Stimulated activated CD4-positive, alpha-beta T cell treated with anti-CD3 and anti-CD28 coated beads, Interleukin-12 subunit alpha, Interleukin-12 subunit beta, amount 100 ng/mL, for 24 hours (primary cell): ENCODE measurements at places on chromosomes 7 and 10.

GRCh38 chr7:15462721-15463389 is 99.0 kb downstream of the AGMO start:
- no peak for DNase-seq

- no peak for DNase-seq
Observed at GRCh38 chr10:60822809-60823208, 44.5 kb downstream of the CDK1 start.

GRCh38 chr7:42278344-42278743 is 41.3 kb upstream of the GLI3 start:
- no peak for DNase-seq

- DNase-seq: no peak
Observed at GRCh38 chr10:132036153-132036886, 29.4 kb upstream of the JAKMIP3 start.

- no peak for DNase-seq
Observed at GRCh38 chr10:127135844-127136577, 60.4 kb downstream of the INSYN2A start.

DNA sequence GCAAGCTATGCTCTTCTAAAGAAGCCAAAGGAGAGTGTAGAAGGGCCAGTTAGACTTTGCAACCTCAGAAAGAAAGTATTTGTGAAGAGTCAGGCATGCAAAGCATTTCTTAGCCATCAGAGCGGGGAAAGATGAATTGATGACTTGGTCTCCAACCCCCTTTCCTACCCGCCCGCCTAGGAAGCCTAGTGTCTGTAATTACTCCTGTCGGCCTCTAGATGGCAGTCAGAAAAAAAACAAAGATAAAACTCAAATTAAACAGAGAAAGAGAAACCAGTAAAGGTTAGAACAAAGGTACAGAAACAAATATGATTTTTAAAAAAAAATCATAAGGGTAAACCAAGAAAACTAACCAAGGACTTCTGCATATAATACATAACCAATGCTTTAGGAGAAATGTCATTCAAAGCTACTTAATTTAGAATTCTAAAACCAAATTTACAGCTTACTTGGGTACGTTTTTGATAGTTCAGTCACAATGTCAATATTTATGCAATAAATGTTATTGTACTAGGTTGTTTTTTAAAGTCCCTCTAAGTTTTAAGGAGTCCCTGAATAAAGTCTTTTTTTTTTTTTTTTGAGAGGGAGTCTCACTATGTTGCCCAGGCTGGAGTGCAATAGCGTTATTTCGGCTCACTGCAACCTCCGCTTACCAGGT is 97.6 kb downstream of the LYZL1 start:
- DNase-seq: no peak

DNA sequence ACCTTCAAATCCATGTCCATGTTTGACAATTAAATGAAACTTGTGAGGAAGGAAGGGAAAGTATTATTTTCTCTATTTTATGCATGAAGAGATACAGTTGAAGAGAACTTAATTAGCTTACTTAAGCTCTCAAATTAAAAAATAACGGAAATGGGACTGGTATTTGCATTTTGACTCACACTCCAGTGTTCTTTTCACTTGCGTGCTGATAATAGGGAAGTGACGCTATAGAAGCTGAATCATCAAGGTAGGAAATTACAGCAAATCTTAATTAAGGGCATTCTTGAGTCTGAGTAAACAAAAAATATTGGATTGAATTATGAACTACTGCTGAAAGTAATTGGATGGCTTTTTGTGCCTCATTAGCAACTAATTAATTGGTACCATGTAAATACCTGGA is 44.0 kb upstream of the NPVF start:
- DNase-seq: no peak

- DNase-seq: no peak
Observed at GRCh38 chr10:80079312-80079719, 851 bp downstream of the TMEM254 start.

DNA sequence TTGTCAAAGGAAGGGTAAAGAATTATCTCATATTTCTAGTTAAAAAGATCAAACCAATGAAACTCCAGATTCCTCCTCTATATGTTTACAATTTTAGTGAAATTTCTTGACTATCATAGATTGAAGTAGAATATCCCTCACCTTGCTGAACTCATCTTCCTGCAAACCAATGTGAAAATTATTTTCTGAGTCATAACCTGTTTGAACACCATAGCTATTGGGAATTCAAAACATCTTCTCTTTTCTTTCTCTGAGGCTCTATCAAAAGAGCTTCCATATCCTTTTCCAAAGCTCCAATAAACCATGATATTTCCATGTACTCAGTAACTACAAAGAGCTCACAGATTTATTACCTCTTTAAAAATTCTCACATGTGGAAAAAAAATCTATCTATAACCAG is 134.3 kb downstream of the DOCK4 start:
- no peak for DNase-seq

GRCh38 chr7:18399436-18400235 is 95.9 kb upstream of the HDAC9 start:
- DNase-seq: no peak

DNA sequence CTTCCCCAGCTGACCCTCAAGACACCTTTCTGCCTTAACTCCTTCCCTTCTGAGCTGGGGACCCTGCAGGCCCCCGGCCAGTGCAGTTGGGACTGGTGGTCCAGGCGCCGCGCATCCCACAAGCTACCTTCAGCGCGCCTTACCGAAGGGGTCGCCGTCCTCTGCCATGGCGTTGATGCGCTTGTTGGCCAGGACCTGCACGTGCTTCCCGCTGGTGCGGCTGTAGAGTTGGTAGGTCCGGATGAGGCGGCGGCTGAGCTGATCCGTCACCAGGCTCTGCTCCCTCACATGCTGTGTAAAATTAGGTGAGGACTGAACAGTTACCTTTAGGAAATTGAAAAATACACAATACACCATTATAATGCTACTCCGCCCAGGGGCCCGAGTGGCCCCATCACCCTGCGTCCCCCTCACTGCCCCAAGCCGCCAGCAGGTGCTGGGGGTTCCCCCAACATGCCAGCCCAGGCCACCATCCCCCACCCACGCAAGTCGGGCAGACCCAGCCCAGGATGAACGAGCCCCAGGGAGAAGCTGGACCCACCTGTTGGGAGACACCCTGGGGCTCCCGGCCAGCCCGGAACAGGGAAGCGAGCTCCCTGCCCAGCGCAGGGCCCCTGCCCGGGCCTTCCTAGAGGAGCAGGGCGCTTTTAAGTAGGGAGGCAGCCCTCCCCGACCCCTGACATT is 1.2 kb downstream of the FGF8 start:
- DNase-seq: no peak

- no peak for DNase-seq
Observed at GRCh38 chr10:121900443-121901174, 27.2 kb downstream of the ATE1 start.

- no peak for DNase-seq
Observed at GRCh38 chr10:35876248-35876647, 234.2 kb upstream of the FZD8 start.

DNA sequence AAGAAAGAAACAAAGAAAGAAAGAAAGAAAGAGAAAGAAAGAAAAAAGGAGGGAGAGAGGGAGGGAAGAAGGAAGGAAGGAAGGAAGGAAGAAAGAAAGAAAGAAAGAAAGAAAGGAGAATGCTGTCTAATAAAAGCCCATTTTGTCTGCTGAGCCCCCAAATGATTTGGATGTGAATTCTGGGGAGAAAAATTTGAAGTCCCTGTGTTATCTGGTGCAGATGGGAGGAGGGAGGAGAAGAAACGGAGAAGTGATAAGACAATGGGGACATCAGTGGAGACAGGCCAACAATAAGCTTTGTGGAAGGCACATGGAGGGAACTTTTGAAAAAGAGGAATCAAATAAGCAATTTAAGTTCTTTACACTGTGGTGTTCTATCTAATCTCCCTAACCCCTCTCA is 24.6 kb upstream of the TMEM273 start:
- DNase-seq: no peak

DNA sequence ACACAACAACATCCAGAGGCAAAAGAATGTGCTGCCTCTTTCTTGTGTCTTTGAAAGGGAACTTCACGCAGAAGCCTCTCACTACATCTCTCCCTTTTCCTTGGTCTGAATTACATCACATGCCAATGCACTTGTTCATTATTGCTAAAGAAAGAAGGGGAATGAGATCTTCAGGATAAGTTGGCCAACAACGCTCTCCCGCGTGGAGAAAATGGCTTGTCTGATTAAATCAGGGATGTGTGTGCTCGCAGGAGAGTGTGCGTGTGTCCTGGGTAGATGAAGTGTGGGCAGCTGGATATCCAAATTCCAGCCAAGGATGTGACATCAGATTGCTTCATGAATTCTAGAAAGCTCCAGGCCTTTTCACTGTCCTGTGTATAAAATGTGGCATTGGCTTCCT is 541.6 kb upstream of the FZD8 start:
- DNase-seq: no peak

GRCh38 chr7:93429563-93429962 is 145.0 kb downstream of the CALCR start:
- DNase-seq: no peak
